Fibroblast of lung (primary cell): ENCODE measurements at places on chromosomes 11 and 22. TPM values are rescaled to one million over a fixed set of nuclear protein-coding genes. Genes with fewer than 3 reads are reported as not detected.
A peak's percentile ranks its signal among the peaks of the same experiment; 100 is the strongest.

- peak; percentile 45 for DNase-seq
These were observed 340.7 kb downstream of the LARGE1 start for GRCh38 chr22:33579448-33580093.

Gene DRICH1
- polyA plus RNA-seq, result not detected in 2 replicates

- DNase-seq, result no peak
These were observed 45.2 kb downstream of the PPFIA1 start for GRCh38 chr11:70315716-70316115.

DNA sequence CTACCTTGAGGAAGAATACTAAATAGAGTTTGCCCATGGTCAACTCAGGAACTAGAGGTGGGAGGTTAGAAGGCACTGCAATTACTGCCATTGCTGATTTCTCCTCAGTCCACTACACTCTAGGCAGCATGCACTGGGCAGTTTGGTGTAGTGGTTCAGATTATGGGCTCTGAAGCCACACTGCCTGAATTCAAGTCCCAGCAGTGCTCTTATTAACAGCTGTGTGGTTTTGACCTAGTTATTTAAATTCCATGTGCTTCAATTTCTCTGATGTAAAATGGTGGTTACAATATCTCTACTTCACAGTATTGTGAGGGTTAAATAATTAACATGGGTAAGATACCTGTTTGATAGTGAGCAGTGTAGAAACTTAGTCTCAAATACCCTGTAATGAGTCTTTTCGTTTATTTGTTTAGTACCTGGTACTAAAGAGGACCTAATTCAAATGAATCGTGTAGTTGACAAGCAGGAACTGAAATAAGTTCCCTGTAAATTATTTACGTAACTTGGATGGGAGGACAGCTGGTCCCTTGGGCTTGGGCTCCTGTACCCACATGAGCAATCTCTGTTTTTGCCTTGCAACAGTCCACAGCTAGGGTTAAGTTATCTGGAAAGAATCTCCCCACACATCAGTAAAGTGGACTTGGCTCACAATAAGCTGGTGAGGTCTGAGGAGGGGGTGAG is 17.8 kb downstream of the PRR5L start:
- no peak for DNase-seq

DNA sequence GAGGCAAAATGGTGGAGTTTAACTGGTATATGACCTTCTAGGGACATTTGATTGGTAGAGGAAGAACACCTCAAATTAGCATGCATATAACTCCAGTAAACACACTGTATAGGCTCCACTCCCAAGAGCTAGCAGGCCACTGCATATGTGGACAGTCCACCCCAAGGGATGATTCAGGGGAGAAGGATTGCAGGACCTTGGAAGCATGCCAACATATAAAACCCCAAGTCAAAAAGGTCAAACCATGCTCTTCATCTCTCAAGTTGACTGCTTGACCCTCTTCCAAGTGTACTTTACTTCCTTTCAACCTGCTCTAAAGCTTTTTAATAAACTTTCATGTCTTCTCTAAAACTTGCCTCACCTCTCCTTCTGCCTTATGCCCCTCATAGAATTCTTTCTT is 459.9 kb upstream of the CCDC179 start:
- DNase-seq, result no peak

DNA sequence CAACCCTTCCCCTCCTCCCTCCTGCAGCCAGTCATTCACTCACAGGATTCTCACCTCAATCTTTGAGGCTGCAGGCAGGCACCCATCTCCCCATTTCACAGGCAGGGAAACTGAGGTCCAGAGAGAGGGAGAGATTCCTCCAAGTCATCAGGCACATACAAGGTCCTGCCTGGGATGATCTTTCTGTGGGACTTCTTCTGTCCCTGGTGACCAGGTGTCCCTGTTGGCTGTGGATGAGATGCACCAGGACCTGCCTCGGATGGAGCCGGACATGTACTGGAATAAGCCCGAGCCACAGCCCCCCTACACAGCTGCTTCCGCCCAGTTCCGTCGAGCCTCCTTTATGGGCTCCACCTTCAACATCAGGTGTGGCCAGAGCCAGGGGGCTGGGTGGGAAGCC is 7.8 kb downstream of the FTH1 start:
- no peak for DNase-seq

- DNase-seq, result no peak
These were observed 67.3 kb downstream of the IMMP1L start for GRCh38 chr11:31442086-31442485.

DNA sequence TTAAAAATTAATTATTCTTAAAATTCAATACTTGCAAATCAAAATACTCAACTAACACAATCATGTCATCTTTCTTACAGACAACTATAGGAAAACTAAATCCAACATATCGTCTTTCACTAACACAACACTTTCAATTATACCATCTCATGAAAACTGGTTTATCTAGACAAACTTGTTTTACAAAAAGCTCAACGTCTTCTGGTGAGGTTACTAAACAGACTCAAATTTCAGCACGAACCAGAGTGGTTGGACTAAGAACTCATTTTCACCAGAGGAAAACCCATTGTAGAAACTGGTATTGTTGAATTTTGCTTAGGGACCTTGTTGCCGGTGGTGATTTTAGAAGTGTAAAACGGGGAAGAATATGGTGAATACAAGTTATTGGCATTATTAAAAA is 52.2 kb downstream of the NUP98 start:
- no peak for DNase-seq

GRCh38 chr22:19530751-19531150 is 6.5 kb upstream of the CLDN5 start:
- no peak for DNase-seq

DNA sequence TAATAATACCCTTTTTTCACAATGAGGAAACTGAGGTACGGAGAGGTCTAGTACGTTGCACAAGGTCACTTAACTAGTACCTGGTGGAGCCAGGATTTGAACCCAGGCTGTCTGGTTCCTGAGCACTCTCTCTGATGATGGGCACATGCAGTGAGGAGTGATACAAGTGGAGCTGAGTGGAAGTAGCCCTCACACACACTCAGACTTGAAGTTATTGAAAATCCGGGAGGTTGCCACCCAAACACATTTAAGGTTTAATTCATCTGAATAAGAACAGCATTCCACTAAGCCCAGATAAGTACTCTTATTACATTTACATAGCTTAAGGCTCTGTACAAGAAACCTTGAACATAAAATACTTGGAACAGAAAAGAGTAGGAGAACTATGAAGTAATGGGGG is 4.8 kb downstream of the GRAP2 start:
- no peak for DNase-seq

DNA sequence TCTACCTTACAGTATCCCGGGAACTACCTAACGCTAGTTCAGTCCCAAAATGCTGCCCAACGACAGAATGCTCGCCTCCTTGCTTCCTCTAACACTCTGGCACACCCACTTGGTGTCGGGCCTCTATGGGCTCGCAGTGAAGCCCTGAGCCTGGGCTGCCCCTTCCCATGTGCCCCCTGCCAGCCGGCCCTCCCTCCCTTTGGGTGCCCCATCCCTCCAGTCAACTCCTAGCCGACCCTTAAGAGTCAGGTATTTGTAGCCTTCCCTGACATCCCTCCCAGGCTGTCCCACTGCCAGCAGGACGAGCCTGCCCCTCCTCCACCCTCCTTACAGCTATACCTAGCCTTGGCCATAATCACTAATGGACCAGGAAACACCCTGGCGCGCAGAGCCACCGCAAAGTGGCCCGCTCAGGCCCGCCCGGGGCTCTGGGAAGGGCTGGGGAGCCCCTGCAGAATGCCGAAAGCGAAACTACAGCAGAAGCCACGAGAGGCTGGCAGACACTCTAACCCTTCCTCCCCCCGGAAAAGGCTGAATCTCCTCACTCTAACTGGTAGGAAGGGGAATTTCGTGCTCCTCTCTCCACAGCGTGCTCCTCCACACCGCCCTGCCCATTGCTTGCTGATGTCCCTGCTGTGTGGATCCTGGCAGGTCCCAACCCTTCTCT is 8.2 kb downstream of the CBX7 start:
- peak; percentile 41 for DNase-seq

DNA sequence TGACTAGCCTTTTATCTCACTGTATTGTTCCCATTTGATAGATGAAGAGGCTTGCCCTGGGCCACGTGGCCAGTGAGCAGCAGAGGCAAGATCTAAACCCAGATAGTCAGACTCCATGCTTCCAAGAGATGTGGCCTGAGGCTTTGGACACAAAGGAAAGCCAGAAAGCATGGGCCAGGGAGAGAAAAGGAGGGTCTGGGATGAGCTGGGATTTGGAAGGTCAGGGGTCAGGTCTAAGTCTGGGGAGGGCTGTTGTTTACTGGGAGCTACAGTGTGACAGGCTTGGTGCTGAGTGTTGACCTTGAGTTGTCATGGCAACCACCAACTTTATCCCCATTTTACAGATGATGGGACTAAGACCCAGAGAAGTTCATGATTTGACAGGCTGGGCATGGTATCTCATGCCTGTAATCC is 2.1 kb downstream of the SLC35E4 start:
- peak; percentile 7 for DNase-seq

- DNase-seq, result no peak
These were observed 32.8 kb upstream of the LDLRAD3 start for GRCh38 chr11:35911013-35911412.

DNA sequence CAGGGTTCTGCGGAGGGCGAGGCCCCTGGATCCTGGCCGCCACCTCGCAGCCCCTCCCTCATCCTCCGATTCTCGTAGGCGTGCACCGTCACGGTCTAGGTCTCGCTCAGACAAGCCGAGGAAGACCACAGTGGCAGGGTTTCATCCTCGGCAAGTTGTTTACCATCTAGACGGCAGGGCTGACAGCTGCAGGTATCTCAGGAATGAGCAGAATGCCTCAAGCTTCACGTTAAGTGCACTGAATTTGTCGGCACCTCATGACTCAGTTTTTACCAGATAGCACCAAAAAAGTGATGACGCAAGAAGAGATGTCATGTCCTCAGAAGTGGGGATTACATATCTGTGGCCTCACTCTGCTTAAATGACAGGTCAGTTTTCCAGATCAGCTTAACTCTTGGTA is 35.1 kb downstream of the WT1 start:
- DNase-seq, result peak; percentile 44

Gene APOL5
- polyA plus RNA-seq, result 0.06 TPM in 1 of 2 replicates, not detected in the other

GRCh38 chr11:19577976-19578619 is 134.5 kb upstream of the NAV2 start:
- DNase-seq, result peak; percentile 26

Gene KCNJ5
- 0.15 and 0.24 TPM in 2 replicates for polyA plus RNA-seq

- DNase-seq, result peak; percentile 65
These were observed 39.6 kb downstream of the PAMR1 start for GRCh38 chr11:35485656-35486322.

DNA sequence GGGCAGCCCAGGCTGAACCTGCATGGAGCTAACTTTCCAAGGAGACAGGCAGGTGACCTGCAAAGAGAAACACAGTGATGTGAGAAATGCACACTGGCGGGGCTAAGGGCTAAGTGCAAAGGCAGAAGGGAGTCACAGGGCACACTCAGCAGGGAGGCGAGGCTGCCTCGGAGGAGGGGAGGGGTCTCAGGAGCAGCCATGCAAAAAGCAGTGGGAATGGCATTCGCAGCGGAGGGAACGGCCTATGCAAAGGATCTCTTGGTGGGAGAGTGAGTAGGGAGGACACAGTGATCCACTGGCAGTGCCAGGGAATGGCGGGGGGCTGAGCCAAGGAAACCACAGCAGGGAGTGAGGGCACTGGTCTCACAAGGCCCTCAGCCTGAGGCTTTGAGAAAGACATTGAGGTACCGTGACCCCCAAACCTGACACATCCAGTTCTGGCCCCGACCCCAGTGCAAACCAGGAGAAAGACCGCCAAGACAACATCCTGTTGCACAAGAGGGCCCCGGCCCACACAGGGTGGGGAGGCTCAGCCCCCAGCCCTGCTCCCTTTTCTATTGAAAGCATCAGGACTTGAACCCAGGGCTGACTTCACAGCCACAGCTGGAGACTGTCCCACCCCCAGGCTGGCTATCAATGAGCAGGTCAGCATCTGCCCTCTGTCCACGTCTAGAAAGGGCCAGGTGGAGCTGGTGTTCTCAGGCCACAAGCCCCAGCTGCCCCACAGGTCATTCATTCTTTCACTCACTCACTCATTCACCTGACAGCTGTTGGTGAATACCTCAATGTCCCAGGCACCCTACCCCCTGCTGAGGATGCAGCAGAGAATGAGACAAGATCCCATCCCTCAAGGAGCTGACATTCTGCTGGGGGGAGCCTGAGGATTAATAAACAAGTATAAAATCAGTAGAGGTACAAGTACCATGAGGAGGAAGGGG is 50.7 kb downstream of the IGLL1 start:
- no peak for DNase-seq

- DNase-seq, result no peak
These were observed 58.5 kb downstream of the NCAM1 start for GRCh38 chr11:113019711-113020110.

Gene MRGPRX3
- not detected in 2 replicates for polyA plus RNA-seq

Gene GUCY1A2
- 0.19 and 1.4 TPM in 2 replicates for polyA plus RNA-seq

GRCh38 chr11:101407324-101407723 is 176.5 kb downstream of the TRPC6 start:
- peak; percentile 29 for DNase-seq

Gene TMEM121B
- 0.05 and 0.10 TPM in 2 replicates for polyA plus RNA-seq

- DNase-seq, result no peak
These were observed 59.1 kb downstream of the CSNK2A3 start for GRCh38 chr11:11293798-11294550.

GRCh38 chr11:1295591-1295990 is 13.8 kb downstream of the TOLLIP start:
- DNase-seq, result no peak

GRCh38 chr11:35426351-35426750 is 7.0 kb upstream of the SLC1A2 start:
- DNase-seq, result no peak

Gene FAT3
- polyA plus RNA-seq, result 1.9 and 3.9 TPM in 2 replicates

DNA sequence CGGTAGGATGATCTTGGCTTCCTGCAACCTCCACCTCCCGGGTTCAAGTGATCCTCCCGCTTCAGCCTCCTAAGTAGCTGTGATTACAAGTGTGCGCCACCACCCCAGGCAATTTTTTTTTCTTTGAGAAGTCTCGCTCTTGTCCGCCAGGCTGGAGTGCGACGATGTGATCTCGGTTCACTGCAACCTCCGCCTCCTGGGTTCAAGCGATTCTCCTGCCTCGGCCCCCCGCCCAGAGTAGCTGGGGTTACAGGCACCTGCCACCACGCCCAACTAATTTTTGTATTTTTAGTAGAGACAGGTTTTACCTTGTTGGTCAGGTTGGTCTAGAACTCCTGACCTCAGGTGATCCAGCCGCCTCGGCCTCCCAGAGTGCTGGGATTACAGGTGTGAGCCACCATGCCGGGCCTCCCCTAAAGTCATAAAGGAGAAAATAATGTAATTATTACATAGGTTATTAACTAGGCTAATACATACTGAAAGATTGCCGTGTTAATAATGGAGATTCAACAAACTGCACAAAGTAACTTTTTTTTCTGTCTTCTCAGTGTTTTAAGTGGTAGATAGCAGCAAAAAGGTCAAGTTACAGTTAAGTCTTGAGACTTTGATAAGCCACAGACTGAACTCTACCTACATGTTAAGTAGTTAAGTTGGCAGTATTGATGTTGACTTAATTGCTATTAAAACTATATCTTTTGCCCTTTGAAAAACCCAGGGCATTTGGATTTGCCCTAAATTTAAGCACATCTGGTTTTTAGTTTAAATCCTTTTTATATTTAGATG is 3.9 kb downstream of the CAPRIN1 start:
- DNase-seq, result no peak

GRCh38 chr11:109123816-109124787 is 297.9 kb upstream of the C11orf87 start:
- DNase-seq, result peak; percentile 54
